Stimulated activated CD4-positive, alpha-beta T cell treated with anti-CD3 and anti-CD28 coated beads, Interleukin-4, amount 100 ng/mL, for 24 hours (primary cell): ENCODE measurements at places on chromosomes 4 and X.
A peak's percentile ranks its signal among the peaks of the same experiment; 100 is the strongest.

DNA sequence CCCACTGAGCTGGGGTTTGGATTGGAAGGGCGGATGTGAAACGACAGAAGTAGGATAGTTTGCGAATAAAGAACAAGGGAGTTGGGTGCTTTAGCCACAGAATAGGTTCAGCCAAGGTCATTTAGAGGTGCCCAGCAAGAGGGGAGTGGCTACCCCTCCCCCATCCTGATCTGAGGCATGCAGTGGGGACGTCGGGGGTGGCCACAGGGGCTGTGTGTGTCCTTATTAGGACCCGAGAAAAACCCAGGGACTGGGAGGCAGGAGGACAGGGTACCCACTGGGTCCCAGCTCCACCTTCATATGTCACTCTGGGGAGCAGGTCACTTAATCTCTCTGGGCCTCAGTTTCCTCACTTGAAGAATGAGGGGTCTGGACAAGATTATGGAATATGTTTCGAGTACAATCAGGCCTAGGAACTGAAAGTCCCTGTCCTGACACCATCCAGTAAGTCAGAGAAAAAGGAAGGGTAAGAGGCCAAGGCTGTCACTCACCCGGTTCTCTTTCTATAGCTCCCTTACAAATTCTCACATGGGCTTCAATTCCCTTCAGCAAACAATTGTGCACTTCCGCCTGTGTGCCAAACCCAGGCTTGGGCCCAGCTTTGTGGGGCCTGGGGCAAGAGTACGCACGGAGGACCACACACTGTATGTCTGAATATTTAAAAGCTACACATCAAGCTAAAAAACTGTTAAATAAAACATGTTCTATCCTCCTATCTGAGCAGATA lies 4.2 kb upstream of the NYX start:
- DNase-seq = no peak

DNA sequence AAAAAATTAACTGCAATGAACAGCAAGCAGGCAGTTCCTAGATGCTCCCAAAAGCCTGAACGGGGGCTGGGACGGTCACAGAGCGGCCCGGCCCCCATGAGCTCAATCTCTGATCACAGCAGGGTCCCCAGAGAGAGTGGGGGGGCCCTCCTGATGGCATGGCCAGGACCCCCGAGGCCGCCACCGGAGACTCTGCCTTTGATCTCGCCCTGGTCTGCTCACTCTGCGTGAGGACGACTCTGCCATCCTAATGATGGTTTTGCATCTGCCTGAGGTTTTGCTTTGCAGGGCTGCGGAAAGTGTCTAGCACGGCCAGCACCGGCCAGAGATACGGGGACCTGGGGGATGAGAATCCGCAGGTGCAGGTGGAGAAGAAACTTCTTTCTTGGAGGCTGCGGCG lies 103.8 kb downstream of the SHOX start:
- no peak for DNase-seq

DNA sequence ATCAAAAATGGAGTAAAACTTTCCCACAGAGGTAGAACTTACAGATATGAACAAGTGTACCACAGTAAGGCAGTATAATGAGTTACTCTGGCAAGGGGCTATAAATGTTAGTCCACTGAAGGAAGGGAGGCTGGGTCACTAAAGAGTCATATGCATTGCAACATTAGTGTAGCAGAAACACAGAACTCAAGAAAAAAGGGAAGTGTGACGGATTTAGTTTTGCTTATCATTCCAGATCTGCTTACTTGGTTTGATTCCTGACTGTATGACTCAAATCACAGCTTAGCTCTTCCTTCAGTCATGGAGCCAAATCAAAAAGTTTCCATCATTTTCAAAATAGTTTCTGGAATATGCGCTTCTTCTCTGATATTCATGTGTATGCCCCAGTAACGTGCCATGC lies 148.7 kb downstream of the FSTL5 start:
- no peak for DNase-seq

DNA sequence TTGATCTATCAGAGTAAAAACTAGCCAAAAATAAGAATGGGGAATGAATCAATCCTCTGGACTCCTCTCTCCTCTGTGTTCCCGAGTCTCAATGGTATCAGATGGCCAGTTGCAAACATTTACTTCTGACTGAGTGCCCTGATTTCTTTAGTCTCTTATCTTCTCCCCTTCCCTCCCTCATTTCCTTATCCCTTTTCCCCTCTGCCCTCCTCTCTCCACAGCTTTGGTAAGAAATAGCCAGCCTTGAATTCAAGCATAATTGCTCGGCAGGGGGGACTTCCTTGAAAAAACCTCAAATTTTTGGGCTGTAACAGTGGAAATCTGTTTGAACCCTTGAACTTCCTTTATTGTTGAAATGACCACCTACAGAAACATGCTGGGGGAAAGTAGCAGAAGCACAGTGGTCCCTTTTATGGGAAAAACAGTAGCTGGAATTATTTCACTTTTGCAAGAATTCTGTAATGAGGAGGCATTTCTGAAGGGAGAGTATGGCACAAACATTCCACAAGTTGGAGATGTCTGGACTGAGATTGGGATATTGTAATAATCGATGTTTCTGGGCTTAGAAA lies 40.3 kb downstream of the NHS start:
- DNase-seq = no peak

- DNase-seq = no peak
Observed at GRCh38 chr4:73967866-73968265, 14.0 kb downstream of the PF4 start.

- peak; percentile 20 for DNase-seq
Observed at GRCh38 chrX:30971774-30972603, 82.9 kb upstream of the TAB3 start.

- DNase-seq = no peak
Observed at GRCh38 chrX:95622200-95622599, 1062.4 kb upstream of the DIAPH2 start.

DNA sequence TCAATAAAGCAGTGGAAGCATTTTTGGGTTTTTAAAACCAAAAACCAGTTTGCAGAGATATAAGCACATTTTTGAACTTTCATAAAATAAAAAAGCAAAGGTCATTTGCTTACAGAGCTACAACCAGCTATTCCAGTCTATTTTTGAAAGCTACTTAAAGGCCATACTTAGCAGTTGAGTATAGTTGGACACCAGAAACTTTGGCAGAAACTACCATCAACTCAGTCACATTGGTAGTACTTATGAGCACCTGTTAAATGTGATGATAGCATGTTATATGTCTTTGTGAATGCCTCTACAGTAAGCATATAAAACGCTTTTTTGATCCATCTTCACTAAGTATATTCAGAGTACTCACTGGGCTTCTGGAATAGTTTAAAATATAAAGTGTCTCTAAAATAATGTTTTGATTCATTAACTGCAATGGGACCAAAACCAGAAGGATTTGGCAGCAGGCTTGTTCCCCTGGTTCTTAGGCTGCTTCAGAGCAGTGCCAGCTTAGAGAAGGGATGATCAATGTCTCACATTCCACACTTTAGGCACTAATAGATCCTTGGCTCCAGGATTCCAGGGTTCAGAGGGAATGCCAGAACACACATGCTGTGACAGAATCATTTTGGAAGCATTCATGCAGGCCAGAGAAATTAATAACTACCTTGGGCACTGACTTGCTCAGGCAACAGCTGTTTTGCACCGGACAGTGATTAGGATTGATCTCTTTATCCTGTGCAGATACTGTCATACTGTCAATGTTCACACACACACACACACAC lies 103.9 kb downstream of the IQCM start:
- no peak for DNase-seq

- DNase-seq = no peak
Observed at GRCh38 chr4:176210101-176210500, 14.7 kb upstream of the SPATA4 start.

DNA sequence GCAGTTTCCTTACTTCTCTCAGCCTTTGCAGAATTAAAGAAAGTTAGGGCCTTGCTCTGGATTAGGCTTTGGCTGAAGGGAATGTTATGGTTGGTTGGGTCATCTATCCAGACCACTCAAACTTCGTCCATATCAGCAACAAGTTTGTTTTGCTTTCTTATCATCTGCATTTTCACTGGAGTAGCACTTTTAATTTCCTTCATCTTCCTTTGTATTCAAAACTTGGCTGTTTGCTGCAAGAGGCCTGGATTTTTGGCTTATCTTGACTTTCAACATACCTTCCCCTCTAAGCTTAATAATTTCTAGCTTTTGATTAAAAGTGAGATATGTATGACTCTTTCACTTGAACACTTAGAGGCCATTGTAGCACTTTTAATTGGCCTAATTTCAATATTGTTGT lies 126.7 kb upstream of the CENPE start:
- no peak for DNase-seq

DNA sequence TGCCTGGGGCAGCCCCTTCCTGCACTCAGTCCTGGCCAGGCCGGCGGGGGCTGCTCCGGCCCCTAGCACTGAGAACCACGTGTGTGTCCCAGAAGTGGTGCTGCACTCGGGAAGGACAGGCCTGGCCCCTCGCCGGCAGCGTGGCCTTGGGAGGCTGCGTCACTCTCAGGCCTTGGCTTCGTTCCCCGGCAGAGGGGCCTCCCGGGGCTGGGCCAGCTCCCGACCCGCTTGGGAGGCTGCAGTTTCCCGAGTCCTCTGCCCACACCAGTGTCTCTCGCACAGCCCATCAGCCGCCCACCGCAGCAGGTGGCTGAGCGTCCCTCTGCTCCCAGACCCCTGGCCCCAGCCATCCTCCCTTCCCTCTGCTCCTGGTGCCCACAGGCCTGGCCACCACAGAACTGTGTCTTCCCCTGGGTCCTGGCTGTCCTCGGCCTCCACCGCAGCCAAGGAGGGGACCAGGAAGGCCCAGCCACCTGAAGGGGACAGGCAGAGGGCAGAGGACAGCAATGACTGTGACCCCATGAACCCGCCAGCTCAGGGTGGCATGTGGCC lies 10.9 kb upstream of the CPLX1 start:
- no peak for DNase-seq

- DNase-seq = no peak
Observed at GRCh38 chrX:716136-716535, 85.5 kb downstream of the SHOX start.

DNA sequence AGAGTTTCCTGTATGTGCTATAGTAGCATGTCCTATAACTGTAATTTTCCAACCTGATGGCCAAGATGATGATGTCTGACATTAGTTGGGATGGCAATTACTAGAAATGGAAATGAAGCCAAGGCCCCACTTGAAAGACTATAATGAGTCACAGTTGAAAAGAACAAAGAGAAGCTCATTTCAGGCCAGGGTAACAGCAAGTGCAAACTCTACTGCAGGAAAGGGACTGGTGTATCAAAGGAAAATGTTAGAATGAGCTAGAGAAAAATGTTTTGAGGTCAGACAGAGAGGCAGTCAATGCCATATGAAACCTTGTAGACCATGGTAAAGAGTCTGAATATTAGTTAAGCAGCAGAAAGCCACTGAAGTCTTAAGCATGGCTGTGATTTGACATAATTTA lies 146.2 kb upstream of the SH3RF1 start:
- no peak for DNase-seq

GRCh38 chr4:121819216-121819965 lies 4.3 kb downstream of the CCNA2 start:
- DNase-seq = no peak

GRCh38 chr4:140088323-140088967 lies 65.5 kb downstream of the MAML3 start:
- no peak for DNase-seq

- no peak for DNase-seq
Observed at GRCh38 chr4:108333353-108333942, 164.7 kb upstream of the LEF1 start.

DNA sequence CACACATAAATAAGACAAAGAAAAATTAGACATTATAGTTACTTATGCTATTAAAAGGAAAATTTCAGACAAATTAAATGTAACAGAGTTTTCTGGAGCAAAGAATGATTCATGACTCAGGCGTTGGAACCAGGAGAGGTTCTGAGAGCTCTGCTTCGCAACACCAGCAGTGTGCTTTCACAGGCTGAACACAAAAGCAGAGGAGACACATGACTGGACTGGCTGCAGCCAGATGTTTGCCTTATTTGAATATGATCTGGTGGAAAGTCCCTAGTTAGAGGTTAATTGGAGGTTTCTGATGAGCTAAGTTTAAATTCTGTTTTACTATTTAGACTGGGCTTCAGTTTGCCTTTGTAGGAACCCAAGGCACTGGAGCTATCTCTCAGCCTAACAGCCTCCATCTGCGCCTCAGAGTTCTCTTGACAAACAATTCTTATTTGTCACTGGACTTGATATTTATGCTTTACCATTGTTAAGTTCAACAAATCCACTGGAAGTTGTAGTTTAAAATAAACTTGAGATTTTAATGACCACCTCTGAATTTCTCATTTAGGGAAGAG lies 16.2 kb downstream of the BOD1L1 start:
- no peak for DNase-seq

DNA sequence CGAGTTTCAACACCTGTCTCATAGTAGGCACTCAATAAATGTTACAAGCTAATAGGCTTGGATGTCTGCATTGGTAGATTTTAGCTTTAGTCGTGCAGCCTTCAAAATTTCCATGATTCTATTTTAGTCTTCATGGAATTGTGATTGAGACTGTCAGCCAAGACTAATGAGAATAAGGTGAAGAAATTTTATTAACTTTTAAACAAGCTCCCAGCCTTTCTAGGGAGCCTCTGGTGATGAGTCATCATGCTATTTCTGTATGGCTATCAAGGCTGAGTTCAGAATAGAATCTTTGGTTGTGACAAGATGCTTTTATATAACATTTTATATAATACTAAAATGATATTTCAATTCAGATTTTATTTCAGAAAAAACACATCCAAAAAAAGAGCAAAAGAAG lies 685.8 kb downstream of the GABRG1 start:
- no peak for DNase-seq

- peak; percentile 61 for DNase-seq
Observed at GRCh38 chr4:153916273-153916755, 127.4 kb upstream of the SFRP2 start.

DNA sequence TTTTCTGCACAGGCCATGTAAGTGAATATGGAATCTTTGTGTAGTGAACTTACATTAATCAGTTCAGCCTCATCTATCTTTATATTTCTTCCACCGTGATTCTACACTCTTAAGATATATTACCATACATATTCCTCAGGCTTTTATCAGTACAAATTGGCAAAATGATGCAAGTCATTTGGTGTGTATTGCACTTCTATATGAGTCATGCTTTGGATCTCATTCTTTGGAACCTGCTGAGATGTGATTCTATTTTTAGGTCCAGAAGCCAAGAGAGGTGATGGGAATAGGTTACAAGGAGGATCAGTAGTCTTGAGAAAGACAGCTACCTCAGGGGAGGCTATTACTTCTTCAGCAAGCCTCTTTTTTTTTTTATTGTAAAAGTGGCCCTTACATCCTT lies 204.4 kb downstream of the ZNF330 start:
- no peak for DNase-seq

DNA sequence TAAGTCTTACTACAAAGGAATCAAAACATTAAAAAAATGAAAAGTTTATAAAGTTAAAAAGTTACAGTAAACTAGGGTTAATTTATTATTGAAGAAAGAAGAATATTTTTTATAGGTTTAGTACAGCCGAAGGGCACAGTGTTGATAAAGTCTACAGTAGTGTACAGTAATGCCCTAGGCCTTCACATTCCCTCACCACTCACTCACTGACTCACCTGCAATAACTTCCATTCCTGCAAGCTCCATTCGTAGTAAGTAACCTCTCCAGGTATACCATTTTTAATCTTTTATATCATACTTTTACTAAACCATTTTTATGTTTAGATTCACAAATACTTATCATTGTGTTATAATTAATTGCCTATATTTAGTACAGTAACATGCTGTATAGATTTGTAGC lies 307.5 kb upstream of the FAM241A start:
- DNase-seq = no peak

GRCh38 chrX:119647552-119648420 lies 41.6 kb upstream of the NKRF start:
- DNase-seq = peak; percentile 74

GRCh38 chr4:121070696-121071639 lies 1.4 kb downstream of the NDNF start:
- DNase-seq = peak; percentile 24
